NCI-H1105 (cell line): ENCODE measurements at places on chromosomes 16 and 17.

DNA sequence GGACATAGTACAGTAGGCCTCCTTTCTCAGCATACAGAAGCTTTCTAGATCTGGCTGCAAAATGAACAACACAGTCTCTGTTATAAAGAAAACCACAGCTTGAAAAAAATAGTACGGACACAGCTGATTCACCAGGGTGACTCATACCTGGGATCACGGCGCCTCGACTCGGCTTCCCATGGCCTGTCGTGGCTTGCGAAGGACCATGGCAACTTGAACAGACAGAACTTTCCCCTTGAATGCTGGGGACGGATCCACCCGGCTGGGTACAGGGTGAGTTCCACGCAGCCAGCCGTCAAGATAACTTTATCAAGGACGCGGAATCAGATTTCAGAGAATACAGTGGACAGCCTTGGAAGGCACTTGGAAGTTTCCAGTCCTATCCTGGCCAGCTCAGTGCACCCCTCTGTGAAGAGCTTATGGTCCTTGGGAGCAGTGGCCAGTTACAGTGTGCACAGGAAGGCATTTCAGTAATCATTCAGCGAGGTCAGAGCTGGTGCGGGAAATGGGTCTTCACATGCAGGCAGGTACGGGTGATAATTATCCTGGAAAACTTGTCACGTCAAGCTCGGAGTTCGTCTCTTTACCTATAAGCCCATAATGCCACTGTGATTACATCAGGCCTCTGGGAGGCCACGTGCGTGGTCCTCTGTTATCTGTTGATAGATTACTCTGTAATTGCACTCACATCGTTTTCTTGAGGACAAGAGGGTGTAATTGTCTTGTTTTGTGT, 57.9 kb upstream of the MAF start:
- no peak for DNase-seq

- no peak for DNase-seq
Observed at GRCh38 chr17:32349503-32349853, 479 bp upstream of the ZNF207 start.

- DNase-seq = no peak
Observed at GRCh38 chr16:14041164-14041563, 30.0 kb upstream of the MRTFB start.

GRCh38 chr16:48829336-48830310, 219.6 kb upstream of the N4BP1 start:
- DNase-seq = peak; percentile 29

GRCh38 chr17:59714255-59714654, 6.8 kb downstream of the VMP1 start:
- no peak for DNase-seq

- no peak for DNase-seq
Observed at GRCh38 chr17:48282303-48282702, 147.7 kb downstream of the SKAP1 start.

DNA sequence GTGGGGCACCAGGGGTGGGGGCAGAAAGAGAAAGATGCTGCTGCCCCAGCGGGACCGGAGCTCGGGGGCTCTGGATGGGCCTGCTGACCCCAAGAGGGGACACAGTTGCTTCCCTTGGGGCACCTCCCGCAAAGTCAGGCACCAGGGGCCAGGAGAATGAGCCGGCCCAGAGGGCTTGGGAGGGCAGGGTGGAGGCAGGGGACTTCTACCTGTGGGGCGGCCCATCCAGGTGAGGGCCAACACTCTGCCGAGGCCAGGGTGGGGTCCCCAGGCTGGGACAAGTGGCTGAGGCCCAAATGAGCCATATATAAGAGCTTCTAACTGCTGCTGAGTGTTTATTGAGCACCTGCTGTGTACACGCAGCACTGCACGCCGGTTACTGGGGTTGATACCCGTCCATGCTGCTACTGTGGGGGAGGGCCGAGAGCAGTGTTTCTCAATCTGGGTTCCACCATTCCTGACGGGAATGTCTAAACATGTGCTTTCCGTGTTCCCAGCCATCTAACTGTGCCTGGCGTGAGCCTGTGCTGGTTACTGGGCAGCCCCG, 211.7 kb upstream of the GSE1 start:
- DNase-seq = no peak

DNA sequence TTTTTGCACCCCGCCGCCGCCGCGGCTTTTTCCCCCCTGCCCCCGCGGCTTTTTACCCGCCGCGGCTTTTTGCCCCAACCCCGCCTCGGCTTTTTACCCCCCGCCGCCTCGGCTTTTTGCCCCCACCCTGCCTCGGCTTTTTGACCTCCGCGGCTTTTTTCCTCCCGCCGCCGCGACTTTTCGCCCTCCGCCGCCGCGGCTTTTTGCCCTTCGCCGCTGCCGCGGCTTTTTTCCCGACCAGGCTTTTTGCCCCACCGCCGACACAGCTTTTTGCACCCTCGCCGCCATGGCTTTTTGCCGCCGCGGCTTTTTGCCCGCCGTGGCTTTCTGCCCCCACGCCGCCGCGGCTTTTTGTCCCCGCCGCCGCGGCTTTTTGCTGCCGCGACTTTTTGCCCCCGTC, 137.0 kb upstream of the TP53TG3D start:
- DNase-seq = no peak

- DNase-seq = no peak
Observed at GRCh38 chr17:75723171-75723930, 2.1 kb downstream of the ITGB4 start.

DNA sequence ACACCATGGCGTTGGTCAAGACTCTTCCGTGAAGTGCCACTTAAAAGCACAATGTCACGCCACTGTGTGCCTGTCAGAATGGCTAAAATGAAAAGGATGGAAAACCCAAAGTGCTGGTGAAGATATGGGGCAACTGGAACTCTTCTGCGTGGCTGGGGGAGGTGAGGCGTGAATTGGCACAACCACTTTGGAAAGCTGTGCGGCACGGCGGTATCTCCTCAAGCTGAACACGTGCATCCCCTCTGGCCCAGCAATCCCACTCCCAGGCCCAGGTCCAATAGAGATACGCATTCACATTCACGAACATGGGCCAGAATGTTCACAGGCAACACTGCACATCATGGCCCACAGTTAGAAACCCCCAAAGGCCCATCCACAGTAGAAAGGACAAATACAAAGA, 8.9 kb downstream of the DUSP3 start:
- DNase-seq = no peak

DNA sequence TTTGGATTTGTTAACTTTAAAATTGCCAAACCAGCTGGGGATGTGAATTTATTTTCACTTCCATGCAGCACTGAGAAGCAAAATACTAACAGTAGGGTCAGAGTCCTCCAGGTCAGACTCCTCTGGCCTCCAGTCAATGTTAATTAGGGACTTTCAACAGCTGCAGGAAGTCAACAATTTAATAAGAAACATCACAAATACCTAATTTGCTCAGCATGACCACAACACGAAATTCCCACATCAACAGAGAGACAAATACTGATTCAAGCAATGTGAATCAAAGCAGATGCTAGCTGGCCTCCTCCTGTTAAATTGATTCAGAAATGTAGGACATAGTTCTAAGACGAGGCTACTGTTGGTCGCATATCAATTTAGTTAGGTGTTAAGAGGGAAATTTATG, 111.7 kb downstream of the ABCA8 start:
- no peak for DNase-seq

GRCh38 chr16:50948268-50948930, 202.7 kb downstream of the SALL1 start:
- no peak for DNase-seq

- no peak for DNase-seq
Observed at GRCh38 chr16:48113001-48113400, 42.8 kb downstream of the ABCC12 start.

- no peak for DNase-seq
Observed at GRCh38 chr17:42421507-42422338, 1.3 kb downstream of the CAVIN1 start.

DNA sequence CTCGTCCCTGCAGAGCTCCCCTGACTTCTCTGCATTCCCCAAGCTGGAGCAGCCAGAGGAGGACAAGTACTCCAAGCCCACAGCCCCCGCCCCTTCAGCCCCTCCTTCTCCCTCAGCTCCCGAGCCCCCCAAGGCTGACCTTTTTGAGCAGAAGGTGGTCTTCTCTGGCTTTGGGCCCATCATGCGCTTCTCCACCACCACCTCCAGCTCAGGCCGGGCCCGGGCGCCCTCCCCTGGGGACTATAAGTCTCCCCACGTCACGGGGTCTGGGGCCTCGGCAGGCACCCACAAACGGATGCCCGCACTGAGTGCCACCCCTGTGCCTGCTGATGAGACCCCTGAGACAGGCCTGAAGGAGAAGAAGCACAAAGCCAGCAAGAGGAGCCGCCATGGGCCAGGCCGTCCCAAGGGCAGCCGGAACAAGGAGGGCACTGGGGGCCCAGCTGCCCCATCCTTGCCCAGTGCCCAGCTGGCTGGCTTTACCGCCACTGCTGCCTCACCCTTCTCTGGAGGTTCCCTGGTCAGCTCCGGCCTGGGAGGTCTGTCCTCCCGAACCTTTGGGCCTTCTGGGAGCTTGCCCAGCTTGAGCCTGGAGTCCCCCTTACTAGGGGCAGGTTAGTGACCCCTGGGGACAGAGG, 11.4 kb downstream of the MLLT6 start:
- no peak for DNase-seq

DNA sequence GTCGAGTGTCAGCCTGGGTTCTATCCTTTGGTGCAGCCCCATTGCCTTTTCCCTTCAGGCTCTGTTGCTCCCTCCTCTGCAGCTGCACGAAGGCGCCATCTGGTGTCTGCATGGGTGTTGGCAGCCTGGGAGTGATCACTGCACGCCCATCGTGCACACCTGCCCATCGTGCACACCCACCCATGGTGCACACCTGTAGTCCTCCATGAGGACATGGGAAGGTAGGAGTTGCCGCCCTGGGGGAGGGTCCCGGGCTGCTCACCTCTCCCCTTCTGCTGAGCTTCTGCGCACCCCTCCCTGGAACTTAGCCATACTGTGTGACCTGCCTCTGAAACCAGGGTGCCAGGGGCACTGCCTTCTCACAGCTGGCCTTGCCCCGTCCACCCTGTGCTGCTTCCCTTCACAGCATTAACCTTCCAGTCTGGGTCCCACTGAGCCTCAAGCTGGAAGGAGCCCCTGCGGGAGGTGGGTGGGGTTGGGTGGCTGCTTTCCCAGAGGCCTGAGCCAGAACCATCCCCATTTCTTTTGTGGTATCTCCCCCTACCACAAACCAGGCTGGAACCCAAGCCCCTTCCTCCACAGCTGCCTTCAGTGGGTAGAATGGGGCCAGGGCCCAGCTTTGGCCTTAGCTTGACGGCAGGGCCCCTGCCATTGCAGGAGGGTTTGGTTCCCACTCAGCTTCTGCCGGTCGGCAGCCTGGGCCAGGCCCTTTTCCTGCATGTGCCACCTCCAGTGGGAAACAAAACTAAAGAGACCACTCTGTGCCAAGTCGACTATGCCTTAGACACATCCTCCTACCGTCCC, 2.9 kb downstream of the CTRL start:
- DNase-seq = peak; percentile 41

DNA sequence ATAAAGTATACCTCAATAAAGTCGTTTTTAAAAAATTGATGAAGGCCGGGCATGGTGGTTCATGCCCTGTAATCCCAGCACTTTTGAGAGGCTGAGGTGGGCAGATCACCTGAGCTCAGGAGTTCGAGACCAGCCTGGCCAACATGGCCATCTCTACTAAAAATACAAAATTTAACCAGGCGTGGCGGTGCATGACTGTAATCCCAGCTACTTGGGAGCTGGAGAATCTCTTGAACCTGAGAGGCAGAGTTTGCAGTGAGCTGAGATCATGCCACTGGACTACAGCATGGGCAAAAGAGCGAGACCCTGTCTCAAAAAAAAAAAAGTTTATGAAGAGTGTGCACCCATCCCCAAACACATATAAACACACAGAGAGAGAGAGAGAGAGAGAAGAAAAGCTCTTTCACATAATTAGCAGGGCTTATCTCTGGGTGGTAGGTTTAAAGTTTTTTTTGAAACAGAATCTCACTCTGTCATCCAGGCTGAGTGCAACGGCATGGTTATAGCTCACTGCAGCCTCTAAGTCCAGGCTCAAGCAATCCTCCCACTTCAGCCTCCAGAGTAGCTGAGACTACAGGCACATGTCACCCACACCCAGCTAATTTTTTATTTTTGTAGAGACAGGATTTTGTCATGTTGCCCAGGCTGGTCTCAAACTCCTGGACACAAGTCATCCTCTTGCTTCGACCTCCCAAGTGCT, 3.0 kb downstream of the SREBF1 start:
- DNase-seq = no peak

DNA sequence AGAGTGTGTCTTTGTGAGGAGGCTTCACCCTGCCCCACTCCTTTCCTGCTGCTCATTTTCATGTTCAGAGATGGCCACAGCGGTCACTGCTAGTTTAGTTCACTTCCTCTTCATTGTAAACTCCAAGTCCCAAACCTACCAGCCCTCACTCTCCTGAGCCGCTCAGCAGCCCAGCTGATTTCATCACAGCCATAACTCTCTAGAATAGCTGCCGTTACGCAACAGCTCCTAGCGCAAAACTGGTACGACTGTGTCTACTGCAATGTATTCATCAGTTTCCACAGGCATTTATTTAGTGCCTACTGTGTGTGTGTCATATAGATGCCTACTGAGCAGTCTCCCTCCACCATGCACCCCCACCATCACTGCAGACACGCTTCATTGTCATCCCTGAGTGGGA, 233.5 kb upstream of the RPL38 start:
- DNase-seq = no peak

DNA sequence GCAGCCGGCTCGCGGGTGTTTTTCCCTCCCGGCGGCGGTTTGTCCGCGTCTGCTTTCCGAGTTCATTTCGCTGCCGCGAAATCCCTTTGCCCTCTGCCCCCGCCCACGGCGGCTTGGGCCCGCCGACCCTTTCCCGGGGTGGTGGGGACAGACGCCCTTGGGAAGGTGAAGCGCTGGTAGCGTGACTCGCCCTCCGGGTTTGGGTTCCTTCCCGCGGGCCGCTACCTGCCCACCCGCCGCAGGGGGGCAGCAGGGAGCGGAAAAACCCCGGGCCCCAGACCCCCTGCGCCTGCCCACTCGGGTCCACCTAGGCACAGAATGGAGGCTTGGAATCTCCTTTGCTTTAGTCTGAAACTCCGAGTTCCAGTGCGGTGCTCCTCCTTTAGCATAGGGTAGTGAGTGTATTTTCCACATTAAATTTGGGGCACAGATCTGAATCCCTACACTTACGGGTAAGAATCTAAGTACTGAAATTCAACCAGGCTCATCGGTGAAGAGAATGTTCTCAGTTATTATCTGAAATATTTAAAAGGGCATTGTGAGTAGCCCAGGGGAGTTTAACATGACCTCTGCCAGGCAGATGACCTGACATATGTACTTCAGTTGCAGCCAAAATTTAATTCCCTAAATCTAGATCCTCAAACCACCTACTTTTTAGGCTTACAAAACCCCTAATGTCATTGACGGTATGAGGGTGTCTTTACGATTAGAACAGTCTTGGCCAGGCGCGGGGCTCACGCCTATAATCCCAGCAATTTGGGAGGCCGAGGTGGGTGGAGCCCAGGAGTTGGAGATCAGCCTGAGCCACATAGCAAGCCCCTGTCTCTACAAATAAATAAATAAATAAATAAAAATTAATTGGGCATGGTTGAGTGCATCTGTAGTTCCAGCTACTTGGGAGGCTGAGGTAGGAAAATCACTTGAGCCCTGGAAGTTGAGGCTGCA, 1.0 kb downstream of the NME2 start:
- DNase-seq = peak; percentile 14

DNA sequence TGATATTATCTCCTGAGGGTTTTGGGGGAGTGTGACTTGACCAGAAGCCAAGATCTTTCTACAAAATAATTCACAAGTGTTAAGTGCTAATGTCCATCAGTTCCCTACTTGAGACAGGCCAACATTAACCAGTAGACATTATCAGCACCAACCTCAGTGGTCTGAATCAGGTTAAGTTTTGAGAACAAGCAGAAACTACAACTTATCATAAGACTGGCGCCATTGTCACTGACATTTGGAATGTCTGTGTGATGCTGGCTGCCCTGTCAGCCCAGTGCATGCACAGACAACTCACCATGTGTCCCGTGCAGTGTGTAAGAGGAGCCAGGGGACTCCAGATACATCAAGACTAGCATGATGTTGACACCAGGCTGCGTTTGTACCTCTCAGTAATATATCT, 76.8 kb downstream of the CCDC182 start:
- no peak for DNase-seq
